ENCODE measurements at places on chromosomes 11 and 22. TPM values are rescaled to one million over a fixed set of nuclear protein-coding genes. Genes with fewer than 3 reads are reported as not detected.

- DNase-seq, result no peak
- H3K27me3 ChIP-seq, result no peaks in the 10 kb centered on the region
- no peak overlapping the region for H3K27ac ChIP-seq
- no peak overlapping the region for H3K4me3 ChIP-seq
- H3K4me1 ChIP-seq, result no peaks in the 10 kb centered on the region
- no peaks in the 10 kb centered on the region for H3K36me3 ChIP-seq
Measured at GRCh38 chr11:21396342-21397008, 727.1 kb downstream of the NELL1 start.

DNA sequence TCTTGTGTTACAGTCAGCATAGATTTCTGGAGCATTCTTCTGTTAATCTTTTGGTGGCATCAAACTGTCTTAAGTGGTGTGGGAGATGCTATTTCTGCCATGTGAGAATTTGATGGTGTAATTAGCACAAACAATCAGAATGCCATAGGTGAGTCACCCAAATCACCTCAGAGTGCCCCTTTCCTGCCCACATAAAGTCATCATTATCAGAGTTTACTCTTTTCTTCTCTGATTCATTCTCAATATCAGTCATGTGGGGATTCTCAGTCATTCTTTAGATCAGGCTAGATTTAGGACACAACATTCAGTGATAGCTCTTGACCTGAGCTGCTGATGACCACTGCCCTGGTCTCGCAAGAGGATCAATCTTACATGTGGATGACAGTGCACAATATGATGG is 23.7 kb upstream of the MS4A6A start:
- no peak overlapping the region for H3K4me3 ChIP-seq
- H3K36me3 ChIP-seq, result no peaks in the 10 kb centered on the region
- no peaks in the 10 kb centered on the region for H3K4me1 ChIP-seq
- no peak overlapping the region for H3K27ac ChIP-seq
- no peaks in the 10 kb centered on the region for H3K27me3 ChIP-seq

DNA sequence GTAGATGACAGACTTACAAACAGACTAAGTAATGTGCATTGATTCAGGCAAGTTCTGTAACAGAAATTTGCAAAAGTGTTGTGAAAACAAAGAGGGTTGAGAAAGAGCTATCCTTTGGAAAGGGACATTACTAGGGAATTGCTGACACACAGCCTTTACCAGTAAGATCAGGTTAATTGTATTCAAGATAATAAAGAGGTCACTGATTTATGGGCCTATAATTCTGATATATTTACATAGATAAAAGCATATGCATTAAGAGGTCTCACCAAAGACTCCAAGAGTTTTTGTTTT is 138.7 kb downstream of the MAML2 start:
- no peak overlapping the region for H3K27ac ChIP-seq
- peaks cover 19% of the 10 kb centered on the region for H3K4me1 ChIP-seq
- no peaks in the 10 kb centered on the region for H3K27me3 ChIP-seq
- H3K4me3 ChIP-seq, result no peak overlapping the region
- DNase-seq, result no peak

DNA sequence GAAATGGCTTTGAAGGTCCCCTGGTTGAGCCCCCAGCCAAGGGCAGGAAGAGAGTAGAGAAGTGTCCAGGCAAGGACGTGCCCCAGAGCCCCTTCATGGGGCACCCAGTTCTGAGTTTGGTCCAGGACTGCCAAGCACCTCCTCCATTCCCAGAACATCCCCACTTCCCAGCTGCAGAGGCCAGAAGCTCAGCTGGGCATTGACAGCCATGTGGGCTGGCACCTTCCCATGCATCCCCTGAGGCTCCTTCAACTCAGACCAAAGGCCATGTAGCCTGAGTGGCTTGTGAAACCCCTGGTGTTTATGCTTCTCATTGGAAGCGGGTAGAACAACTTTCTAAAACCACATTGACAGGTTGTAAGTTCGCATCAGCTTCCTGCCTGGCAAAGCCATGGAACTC is 789.6 kb downstream of the TBC1D22A start:
- no peak overlapping the region for H3K27ac ChIP-seq
- no peaks in the 10 kb centered on the region for H3K4me1 ChIP-seq
- DNase-seq, result no peak

GRCh38 chr22:20440637-20441591 is 3.3 kb upstream of the SCARF2 start:
- H3K27ac ChIP-seq, result no peak overlapping the region
- peaks cover 18% of the 10 kb centered on the region for H3K4me1 ChIP-seq
- peak; percentile 64 for DNase-seq
- H3K4me3 ChIP-seq, result no peak overlapping the region

GRCh38 chr22:38845004-38845740 is 1.3 kb upstream of the NPTXR start:
- no peaks in the 10 kb centered on the region for H3K36me3 ChIP-seq
- DNase-seq, result no peak
- no peak overlapping the region for H3K27ac ChIP-seq
- H3K27me3 ChIP-seq, result no peaks in the 10 kb centered on the region

- no peak for DNase-seq
- no peak overlapping the region for H3K27ac ChIP-seq
- H3K4me1 ChIP-seq, result peaks cover 4% of the 10 kb centered on the region
- H3K27me3 ChIP-seq, result no peaks in the 10 kb centered on the region
- H3K36me3 ChIP-seq, result no peaks in the 10 kb centered on the region
- H3K4me3 ChIP-seq, result no peak overlapping the region
Measured at GRCh38 chr11:10460611-10461275, 5.7 kb downstream of the AMPD3 start.

- no peaks in the 10 kb centered on the region for H3K36me3 ChIP-seq
- no peak for DNase-seq
- no peak overlapping the region for H3K4me3 ChIP-seq
- H3K27me3 ChIP-seq, result no peaks in the 10 kb centered on the region
- H3K4me1 ChIP-seq, result no peaks in the 10 kb centered on the region
- no peak overlapping the region for H3K27ac ChIP-seq
Measured at GRCh38 chr11:131467645-131468394, 97.4 kb downstream of the NTM start.

DNA sequence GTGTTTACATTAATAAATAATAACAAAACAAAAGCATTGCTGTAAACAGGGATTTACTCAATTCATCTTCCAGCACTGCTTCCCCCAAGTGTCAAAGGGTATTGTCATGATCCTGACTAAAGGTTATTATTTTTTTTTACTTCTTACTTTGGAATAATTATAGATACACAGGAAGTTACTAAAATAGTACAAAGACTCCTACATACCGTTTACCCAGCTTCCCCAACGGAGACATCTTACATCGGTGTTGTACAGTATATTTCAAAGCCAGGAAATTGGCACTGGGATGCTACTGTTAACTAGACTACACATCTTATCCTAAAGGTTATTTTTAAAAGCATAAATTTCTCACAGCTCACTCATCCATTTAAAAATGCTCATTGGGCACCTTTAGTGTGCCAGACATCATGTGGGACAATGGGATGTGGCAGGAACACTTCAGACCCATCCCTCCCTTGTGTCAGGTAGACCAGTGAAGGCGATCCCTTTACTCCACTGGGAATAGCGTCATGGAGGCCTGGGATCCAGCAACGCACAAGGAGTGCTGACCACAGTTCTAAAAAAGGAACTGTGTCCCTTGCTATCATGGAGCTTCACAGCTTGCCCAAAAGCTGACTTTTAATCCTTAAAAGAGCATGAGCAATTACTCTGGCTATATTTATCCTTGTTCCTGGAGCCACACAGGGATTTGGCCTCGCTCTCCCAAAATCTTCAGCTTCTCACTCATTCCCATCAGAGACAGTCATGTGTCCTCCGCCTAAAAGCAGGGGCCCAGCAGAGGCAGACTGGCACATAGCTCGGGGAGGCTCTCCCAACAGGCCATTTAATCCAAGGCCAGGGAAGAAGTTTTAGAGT is 3.1 kb upstream of the IRAG1 start:
- H3K4me3 ChIP-seq, result no peak overlapping the region
- H3K27ac ChIP-seq, result peak overlapping the region; percentile 2
- H3K36me3 ChIP-seq, result no peaks in the 10 kb centered on the region
- no peaks in the 10 kb centered on the region for H3K4me1 ChIP-seq
- no peak for DNase-seq

The SYT12 gene
- 0.13 TPM for total RNA-seq

The NCAM1 gene
- total RNA-seq, result 195 TPM

The CCDC81 gene
- total RNA-seq, result 1.0 TPM

The ANO9 gene
- total RNA-seq, result 3.7 TPM

The VPREB1 gene
- not detected for total RNA-seq

DNA sequence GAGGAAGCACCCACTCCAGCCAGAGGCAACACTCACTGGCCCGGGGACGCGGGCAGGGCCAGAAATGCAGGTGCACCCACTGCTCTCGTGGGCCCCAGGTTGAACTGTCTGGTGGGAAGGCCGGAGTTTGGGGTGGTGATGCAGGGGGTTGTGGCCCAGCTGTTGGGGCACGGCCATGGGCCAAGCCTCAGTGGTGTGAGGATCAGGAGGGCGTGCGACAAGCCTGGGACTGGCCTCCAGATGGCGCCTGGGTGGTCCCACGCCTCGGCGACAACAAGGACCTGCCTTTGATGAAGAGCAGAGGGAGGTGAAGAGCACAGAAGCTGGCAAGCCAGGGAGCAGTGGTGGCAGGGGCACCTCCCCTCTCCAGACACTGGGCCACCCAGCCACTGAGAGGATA is 240.8 kb downstream of the BRD1 start:
- no peaks in the 10 kb centered on the region for H3K27me3 ChIP-seq
- H3K4me3 ChIP-seq, result no peak overlapping the region
- no peaks in the 10 kb centered on the region for H3K4me1 ChIP-seq
- no peak for DNase-seq
